ENCODE measurements at places on chromosomes 3 and 15.

DNA sequence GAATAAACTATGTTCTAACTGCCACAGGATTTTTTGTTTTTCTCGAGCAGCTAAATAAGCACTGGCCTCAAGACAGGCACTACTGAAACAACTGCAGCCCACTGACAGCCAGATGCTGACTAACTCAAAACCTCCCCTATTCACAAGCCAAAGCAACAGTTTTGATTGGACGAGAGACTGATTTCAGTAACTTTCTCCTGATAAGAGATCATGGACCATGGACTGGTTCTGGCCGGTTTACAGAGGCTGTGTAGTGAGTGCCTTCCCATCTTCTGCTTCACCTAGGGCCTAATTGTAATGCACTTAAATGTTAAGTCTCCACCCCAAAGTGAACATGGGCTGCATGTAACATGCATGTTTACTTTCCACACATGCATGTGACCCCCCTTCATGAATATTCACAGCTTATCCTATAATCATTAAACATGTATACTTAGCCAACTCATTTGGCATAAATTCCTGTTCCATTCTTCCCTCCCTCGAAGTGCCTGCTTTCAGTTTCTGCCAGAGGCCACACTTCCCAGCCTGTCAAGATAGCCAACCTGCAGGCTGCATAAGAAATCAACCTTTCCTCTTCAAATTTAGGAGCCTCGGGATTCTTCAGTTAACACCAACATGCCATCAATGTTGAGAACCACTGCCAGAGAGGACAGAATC, 108.2 kb downstream of the ULK4 start:
- DNase-seq, result no peak

GRCh38 chr15:50189633-50190032, 7.6 kb downstream of the SLC27A2 start:
- no peak for DNase-seq

DNA sequence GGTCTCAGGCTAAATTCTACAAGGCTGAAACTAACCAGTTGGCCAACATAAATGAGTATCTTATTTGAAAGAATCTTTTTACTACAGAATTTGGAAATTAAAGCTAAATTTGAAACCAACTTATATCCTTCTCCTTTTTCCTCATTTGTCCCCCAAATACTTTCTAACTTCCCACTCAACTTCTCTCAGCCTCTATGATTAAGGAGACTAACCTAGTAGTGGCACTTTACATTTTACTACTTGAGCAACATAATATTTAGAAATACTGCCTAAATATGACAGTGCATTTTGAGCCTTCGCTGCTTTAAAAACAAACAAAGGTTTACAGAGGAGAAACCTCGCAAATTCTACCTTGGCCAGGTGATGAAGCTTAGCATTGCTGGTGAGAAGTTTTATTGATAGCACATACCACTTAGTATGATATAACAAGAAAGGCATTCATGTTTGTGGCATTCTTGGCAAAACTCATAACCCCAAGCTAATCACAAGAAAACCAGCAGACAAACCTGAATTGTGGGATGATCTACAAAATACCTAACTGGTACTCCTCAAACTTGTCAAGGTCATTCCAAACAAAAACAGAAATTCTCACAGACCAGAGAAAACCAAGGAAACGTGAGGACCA, 432.1 kb upstream of the CFAP20DC start:
- DNase-seq, result no peak

DNA sequence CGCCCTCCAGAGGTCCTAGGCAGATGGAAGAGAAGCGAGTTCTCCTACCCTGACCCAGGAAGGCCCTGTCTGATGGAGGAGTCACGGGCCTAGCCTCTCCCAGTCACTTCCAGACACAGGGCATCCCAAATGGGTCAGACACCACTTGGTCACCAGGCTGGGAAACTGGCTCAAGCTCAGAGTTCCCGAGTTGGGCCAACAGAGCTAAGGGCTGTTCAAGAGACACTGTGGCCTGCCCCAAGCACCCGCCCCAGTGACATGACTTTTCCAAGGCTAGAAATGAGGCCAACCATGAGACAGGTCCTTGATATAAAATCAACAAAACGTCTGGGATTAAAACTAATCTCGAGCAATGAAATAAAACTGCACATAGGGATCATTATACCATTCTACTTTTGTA, 113.8 kb downstream of the IQSEC1 start:
- DNase-seq, result no peak

GRCh38 chr3:189953551-189953950, 167.1 kb downstream of the P3H2 start:
- DNase-seq, result no peak

All from skeletal muscle cell (primary cell).